ENCODE measurements at places on chromosomes 3 and 15. TPM values are rescaled to one million over a fixed set of nuclear protein-coding genes. Genes with fewer than 3 reads are reported as not detected.

- no peak overlapping the region for H3K27ac ChIP-seq
- H3K4me3 ChIP-seq, result no peak overlapping the region
- no peak for DNase-seq
- H3K27me3 ChIP-seq, result no peaks in the 10 kb centered on the region
Measured at GRCh38 chr3:50370594-50370993, 11.3 kb upstream of the TMEM115 start.

CX3CR1 gene
- total RNA-seq, result 18.4 TPM

PAK2 gene
- 83.3 TPM for total RNA-seq

CLRN1 gene
- not detected for total RNA-seq

DNA sequence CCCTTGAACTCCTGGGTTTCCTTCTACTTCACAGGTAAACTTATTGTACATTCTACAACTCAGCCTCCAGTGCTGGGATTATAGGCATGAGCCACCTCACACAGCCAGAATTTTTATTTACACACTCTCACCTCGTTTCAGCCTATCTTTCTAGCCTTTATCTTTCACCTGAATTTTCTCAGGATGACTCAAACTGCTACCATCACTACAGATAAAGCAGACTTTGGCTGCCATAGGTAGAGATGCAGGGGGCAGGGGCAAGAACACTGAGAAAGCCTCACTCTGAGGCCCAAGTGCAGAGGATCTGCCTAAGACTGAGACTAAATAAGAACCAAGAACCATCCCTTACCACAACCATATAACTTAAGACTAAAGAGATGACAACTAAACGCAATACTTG is 59.0 kb downstream of the ETFA start:
- DNase-seq, result no peak
- no peaks in the 10 kb centered on the region for H3K4me1 ChIP-seq
- H3K27ac ChIP-seq, result no peak overlapping the region
- H3K4me3 ChIP-seq, result no peak overlapping the region

DNA sequence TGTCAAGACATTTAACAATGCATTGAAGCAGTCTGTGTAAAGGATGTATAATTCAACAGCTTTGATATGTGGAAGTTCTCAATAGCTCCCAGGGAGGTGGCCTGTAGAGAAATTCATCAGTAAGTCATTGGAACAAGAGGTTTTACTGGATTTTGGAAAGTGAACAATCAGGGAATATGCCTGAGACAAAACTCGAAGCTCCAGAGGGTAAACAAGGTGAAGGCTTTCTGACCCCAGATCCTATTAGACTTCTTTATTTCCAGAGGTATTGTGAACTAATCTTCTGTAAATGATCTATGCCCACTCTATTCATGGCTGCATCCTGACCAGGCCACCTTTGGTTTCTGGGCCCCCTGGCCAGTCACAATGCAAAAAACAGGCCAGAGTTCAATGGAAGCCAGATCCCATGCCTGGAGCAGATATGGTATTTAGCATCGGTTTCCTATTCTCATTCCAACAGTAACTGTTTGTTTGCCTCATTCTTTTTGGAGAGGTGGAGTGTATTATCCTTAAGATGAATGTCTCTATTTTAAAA is 177.3 kb downstream of the SATB1 start:
- H3K4me1 ChIP-seq, result peaks cover 4% of the 10 kb centered on the region
- no peak for DNase-seq
- H3K27me3 ChIP-seq, result peaks cover 22% of the 10 kb centered on the region
- no peaks in the 10 kb centered on the region for H3K36me3 ChIP-seq
- H3K27ac ChIP-seq, result no peak overlapping the region
- H3K4me3 ChIP-seq, result no peak overlapping the region

GABRR3 gene
- total RNA-seq, result not detected

- no peaks in the 10 kb centered on the region for H3K36me3 ChIP-seq
- H3K4me3 ChIP-seq, result peak overlapping the region; percentile 56
- H3K4me1 ChIP-seq, result peaks cover 9% of the 10 kb centered on the region
- peak; percentile 86 for DNase-seq
- no peak overlapping the region for H3K27ac ChIP-seq
Measured at GRCh38 chr3:133927540-133928066, 31.9 kb upstream of the RAB6B start.

ACVR2B gene
- 3.1 TPM for total RNA-seq

GRIP2 gene
- not detected for total RNA-seq

- no peak overlapping the region for H3K27ac ChIP-seq
- H3K4me1 ChIP-seq, result no peaks in the 10 kb centered on the region
- H3K36me3 ChIP-seq, result no peaks in the 10 kb centered on the region
- no peaks in the 10 kb centered on the region for H3K27me3 ChIP-seq
Measured at GRCh38 chr3:8853081-8853480, 83.7 kb upstream of the OXTR start.

SIDT1 gene
- 44.1 TPM for total RNA-seq

- H3K4me3 ChIP-seq, result peak overlapping the region; percentile 38
- peaks cover 2% of the 10 kb centered on the region for H3K27me3 ChIP-seq
- H3K36me3 ChIP-seq, result no peaks in the 10 kb centered on the region
- DNase-seq, result no peak
- H3K4me1 ChIP-seq, result peaks cover 56% of the 10 kb centered on the region
Measured at GRCh38 chr3:31766669-31767068, 214.4 kb downstream of the OSBPL10 start.

DNA sequence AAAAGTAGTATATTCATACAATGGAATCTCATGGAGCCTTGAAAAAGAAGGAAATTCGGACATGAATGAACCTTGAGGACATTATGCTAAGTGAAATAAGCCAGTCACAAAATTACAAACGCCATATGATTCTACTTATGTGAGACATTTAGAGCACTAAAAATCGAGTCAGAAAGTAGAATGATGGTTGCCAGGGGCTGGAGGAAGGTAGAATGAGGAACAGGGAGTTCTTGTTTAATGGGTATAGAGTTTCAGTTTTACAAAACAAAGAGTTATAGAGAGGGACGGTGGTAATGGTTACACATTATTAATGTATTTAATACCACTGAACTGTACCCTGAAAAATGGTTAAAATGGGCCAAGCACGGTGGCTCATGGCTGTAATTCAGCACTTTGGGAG is 19.5 kb downstream of the UBXN7 start:
- DNase-seq, result no peak
- no peaks in the 10 kb centered on the region for H3K27me3 ChIP-seq
- no peak overlapping the region for H3K4me3 ChIP-seq
- peaks cover 36% of the 10 kb centered on the region for H3K4me1 ChIP-seq
- H3K27ac ChIP-seq, result no peak overlapping the region
- H3K36me3 ChIP-seq, result peaks cover 11% of the 10 kb centered on the region

DNA sequence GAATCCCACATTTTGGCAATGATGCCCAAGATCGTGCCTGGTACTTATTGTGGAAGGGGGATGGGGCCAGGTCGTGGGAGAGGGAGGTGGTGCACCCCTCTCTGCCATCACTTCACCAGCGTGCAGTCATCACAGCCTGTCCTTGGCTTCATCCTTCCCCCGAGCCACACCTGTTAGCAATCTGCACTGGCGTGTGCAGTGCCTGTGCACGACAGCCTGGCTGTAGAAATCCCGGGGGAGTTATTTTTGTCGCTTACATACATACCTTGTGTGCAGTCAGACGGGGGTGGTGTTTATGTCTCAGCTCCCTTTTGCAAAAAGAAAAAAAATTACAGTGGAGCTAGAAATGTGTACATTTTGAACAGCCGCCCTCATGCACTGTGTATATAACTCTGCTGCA is 216.0 kb downstream of the TLE3 start:
- peaks cover 7% of the 10 kb centered on the region for H3K27me3 ChIP-seq
- no peaks in the 10 kb centered on the region for H3K36me3 ChIP-seq
- no peak for DNase-seq
- H3K27ac ChIP-seq, result no peak overlapping the region
- no peak overlapping the region for H3K4me3 ChIP-seq

DNA sequence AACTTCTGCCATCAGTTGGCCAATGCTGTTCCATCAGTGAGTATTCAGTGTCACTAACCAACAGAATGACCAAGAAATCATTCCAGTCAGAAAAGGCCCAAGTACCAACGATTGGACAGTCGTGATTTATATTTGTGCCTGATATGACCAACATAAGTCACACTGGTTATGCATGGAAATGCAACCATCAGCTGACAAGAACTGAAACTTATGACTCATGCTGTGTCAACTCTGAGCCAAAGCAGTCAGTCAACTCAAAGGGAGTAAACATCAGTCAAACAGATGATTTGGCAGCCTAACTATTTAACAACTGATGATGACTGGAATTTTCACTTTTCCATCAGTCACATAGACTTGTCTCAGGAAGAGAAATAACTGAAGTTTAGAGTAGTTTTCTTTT is 142.4 kb downstream of the ANXA2 start:
- no peaks in the 10 kb centered on the region for H3K36me3 ChIP-seq
- no peaks in the 10 kb centered on the region for H3K4me1 ChIP-seq
- no peak overlapping the region for H3K4me3 ChIP-seq

DNA sequence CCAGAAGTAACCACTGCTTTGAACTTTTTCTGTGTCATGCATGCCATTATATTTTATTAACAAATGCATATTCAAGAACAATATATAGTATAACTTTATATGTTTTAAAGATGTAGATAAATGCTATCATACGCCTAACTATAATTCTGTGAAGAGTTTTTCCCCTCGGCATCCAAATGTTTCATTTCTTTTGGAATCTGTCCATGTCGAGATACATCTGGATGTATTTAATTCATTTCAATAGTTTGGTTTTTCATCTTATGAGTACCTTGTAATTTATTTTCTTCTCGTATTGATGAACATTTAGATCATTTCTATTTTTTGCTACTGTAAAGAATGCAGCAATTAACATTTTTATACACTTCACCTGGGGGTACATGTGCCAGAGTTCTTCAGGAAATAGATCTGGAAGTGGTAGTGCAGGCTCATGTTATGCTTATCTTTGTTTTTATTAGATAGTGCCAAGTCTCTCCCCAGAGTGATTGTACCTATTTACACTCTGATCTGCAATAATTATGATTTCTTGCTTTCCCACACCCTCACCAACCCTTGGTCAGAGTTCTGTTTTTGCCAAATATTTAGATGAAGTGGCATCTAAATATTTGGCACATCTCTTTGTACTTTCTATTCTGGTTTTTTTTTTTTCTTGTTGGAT is 29.7 kb downstream of the USP13 start:
- H3K36me3 ChIP-seq, result no peaks in the 10 kb centered on the region
- no peak overlapping the region for H3K4me3 ChIP-seq
- H3K27me3 ChIP-seq, result no peaks in the 10 kb centered on the region
- H3K27ac ChIP-seq, result no peak overlapping the region
- no peak for DNase-seq

- no peaks in the 10 kb centered on the region for H3K4me1 ChIP-seq
- DNase-seq, result no peak
- H3K4me3 ChIP-seq, result no peak overlapping the region
- no peak overlapping the region for H3K27ac ChIP-seq
Measured at GRCh38 chr3:101172516-101172915, 147.9 kb downstream of the IMPG2 start.

DNA sequence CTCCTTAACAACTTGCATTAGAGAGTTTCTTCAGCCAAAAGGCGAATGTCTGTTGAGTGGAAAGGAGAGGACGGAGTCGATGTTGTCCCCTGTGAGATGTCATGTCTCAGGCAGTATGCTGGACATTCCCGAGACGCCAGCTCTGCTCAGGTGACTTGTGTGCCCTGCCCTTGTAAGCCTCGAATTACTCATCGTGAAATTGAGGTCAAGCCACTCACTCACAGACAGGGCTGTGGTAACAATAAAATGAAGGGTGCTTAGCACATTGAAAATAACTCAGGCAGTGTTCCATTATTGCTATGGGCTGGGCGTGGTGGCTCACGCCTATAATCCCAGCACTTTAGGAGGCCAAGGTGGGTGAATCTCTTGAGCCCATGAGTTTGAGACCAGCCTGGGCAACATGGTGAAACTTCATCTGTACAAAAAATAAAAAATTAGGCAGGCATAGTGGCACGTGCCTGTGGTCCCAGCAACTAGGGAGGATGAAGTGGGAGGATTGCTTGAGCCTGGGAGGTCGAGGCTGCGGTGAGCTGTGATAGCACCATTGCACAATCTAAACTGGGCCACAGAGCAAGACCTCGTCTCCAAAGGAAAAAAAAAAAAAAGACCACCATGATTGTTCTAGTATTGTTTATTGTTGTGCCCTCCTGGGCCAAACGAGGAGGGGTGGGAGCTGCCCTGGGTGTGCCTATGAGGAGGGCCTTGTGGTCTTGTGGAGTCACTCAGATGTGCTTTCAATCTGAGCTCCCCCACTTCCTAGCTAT is 214.4 kb downstream of the THSD4 start:
- H3K4me1 ChIP-seq, result no peaks in the 10 kb centered on the region
- no peak overlapping the region for H3K27ac ChIP-seq
- no peak overlapping the region for H3K4me3 ChIP-seq
- H3K27me3 ChIP-seq, result peaks cover 6% of the 10 kb centered on the region

GRCh38 chr15:83030021-83030420 is 18.6 kb upstream of the C15orf40 start:
- no peaks in the 10 kb centered on the region for H3K27me3 ChIP-seq
- peaks cover 17% of the 10 kb centered on the region for H3K4me1 ChIP-seq
- peaks cover 16% of the 10 kb centered on the region for H3K36me3 ChIP-seq
- no peak overlapping the region for H3K27ac ChIP-seq

ARPIN gene
- total RNA-seq, result not detected

DNA sequence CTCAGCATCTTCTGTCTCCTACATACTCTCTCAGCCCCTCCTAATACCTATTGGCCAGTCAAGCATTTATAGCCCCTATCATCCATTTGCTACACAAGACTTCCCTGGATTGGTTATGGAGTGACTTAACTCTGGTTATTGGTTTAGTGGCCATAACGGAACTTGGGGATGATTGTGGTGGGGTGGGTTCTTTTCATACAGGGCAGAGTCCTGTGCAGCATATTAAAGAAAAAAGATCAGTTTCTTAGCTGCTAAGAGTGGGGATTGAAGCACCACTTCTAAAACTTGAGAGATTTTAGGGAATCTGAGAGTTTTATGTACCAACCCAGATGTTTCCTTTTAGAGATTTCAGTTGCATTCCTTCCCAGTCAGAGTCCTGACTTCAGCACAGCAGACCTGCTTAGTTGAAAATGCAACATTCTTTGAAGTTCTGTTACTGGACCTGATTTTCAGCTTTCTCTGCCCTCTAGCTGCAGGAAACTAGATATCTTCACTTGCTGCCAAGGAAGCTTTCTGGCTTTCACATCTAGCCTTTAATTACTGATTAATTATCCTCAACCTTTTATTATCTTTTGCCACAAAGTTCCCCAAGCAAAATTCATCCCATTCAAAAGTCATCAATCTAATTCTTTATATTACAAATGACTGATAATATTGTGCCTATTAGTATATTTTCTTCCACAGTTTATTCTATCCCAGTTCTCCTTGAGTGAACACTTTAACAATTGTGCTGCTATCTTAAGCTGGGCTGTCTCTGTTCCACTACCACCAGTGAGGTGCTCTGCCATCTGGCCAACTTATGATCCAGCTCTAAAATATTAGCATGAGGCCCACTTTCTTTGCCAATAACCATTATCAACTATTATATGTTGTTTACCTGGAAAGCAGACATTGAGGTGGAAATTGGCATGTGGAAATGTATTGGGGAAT is 906.0 kb upstream of the ALCAM start:
- no peak overlapping the region for H3K27ac ChIP-seq
- H3K36me3 ChIP-seq, result no peaks in the 10 kb centered on the region
- no peaks in the 10 kb centered on the region for H3K27me3 ChIP-seq
- DNase-seq, result no peak
- no peak overlapping the region for H3K4me3 ChIP-seq
